ENCODE measurements at places on chromosomes 2 and 18. TPM values are rescaled to one million over a fixed set of nuclear protein-coding genes. Genes with fewer than 3 reads are reported as not detected.

The CFC1 gene
- not detected for total RNA-seq

The STK11IP gene
- 32.9 TPM for total RNA-seq

The PROKR1 gene
- total RNA-seq: 0.16 TPM

The PPIG gene
- total RNA-seq: 69.6 TPM

The B4GALT6 gene
- 40.0 TPM for total RNA-seq

The CDK5R2 gene
- 1.7 TPM for total RNA-seq

DNA sequence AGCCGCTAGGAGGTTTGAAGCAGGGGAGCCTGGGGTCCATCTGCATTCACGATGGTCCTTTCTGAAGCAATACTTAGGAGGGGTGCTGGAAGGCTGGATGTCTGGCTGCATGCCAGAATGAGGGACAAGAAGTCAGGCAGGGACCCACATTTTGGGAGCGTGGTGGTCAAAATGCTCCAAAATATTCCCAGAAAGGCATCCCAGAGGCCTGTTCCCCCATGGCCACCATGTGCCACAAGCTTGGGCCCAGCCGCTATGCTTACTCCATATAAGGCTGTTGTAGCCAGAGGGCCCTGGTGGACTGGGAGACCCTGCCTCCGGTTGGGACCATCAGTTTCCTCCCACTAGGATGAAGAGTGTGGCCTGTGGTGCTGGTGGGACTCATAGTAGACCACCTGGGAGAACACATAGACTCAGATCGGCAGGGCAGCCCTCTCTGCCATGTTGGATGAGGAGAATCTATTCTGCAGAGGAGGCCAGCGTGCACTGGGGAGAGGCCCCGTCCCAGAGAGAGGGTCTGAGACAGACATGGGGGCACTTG, 3.6 kb upstream of the PROM2 start:
- H3K4me3 ChIP-seq: no peak overlapping the region
- no peak for DNase-seq
- peaks cover 12% of the 10 kb centered on the region for H3K4me1 ChIP-seq

- no peak overlapping the region for H3K27ac ChIP-seq
- H3K36me3 ChIP-seq: peaks cover 38% of the 10 kb centered on the region
- H3K4me1 ChIP-seq: peaks cover 20% of the 10 kb centered on the region
- DNase-seq: no peak
Measured at GRCh38 chr2:189676471-189676870, 2.0 kb downstream of the ANKAR start.

- peaks cover 21% of the 10 kb centered on the region for H3K4me1 ChIP-seq
- H3K4me3 ChIP-seq: no peak overlapping the region
- H3K36me3 ChIP-seq: peaks cover 14% of the 10 kb centered on the region
Measured at GRCh38 chr2:231348704-231349373, 46.7 kb upstream of the B3GNT7 start.
